Stimulated activated CD4-positive, alpha-beta T cell treated with anti-CD3 and anti-CD28 coated beads, TNF-alpha, amount 100 ng/mL, for 24 hours (primary cell): ENCODE measurements at places on chromosomes 12 and 14.
A peak's percentile ranks its signal among the peaks of the same experiment; 100 is the strongest.

DNA sequence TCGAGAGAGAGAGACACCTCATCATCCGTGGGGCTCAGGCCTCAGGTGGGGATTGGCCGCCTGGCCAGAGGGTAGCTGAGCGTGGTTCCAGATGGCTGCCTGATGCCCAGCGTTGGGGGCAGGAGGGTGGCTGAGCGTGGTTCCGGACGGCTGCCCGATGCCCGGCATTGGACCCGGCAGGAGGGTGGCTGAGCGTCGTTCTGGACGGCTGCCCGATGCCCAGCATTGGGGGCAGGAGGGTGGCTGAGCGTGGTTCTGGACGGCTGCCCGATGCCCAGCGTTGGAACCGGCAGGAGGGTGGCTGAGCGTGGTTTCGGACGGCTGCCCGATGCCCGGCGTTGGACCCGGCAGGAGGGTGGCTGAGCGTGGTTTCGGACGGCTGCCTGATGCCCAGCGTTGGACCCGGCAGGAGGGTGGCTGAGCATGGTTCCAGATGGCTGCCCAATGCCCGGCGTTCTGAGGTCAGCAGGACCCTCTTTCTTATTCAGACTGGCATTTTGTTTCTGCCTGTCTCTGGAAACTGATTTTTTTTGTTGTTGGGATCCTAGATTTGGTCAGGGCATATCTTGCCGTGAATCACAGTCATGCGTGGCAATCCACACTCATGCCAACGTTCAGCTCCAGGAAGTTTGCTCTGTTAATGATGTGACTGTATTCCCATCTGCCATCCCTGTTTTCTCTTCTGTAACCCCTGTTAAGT is 40.7 kb downstream of the GALNT9 start:
- DNase-seq: no peak

DNA sequence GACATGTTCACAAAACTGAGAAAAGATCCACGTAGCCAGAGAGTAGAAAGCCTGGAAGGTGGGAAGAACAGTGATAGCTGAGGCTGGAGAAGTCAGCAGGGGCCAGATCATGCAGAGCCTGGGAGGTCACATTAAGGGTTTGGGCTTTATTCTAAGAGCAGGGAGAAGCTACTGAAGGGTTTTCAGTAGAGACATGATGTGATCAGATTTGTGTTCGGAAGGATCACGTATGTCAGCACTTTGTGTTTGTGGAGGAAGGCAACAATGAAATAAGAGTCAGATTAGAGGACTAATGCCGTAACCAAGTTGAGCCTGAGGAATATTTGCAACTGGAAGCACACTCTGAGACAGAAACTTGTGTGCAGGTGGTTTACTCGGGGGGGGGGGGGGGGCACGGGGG is 4.2 kb upstream of the PCK2 start:
- DNase-seq: no peak

DNA sequence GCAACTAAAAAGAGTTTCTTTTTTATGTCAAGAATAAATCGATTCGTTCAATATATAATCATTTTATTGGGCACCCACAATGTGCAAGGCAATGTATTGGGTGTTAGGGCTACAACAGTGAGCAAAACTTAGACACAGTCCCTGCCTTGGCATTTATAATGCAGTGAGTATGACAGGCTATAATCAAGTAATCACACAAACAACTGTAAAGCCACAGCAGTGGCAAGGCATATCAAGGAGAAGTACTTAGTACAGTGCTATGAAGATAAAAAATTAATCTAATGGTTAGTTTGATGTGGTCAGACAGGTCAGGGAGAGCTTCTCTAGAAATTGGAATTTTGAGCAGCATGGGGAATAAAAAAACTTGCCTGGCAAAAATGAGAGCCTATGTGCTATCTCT is 39.5 kb upstream of the OTOGL start:
- DNase-seq: no peak

- peak; percentile 20 for DNase-seq
These were observed 35.4 kb upstream of the RNASE3 start for GRCh38 chr14:20855652-20856291.

GRCh38 chr12:27331927-27332324 is 710 bp upstream of the BMAL2 start:
- DNase-seq: no peak

DNA sequence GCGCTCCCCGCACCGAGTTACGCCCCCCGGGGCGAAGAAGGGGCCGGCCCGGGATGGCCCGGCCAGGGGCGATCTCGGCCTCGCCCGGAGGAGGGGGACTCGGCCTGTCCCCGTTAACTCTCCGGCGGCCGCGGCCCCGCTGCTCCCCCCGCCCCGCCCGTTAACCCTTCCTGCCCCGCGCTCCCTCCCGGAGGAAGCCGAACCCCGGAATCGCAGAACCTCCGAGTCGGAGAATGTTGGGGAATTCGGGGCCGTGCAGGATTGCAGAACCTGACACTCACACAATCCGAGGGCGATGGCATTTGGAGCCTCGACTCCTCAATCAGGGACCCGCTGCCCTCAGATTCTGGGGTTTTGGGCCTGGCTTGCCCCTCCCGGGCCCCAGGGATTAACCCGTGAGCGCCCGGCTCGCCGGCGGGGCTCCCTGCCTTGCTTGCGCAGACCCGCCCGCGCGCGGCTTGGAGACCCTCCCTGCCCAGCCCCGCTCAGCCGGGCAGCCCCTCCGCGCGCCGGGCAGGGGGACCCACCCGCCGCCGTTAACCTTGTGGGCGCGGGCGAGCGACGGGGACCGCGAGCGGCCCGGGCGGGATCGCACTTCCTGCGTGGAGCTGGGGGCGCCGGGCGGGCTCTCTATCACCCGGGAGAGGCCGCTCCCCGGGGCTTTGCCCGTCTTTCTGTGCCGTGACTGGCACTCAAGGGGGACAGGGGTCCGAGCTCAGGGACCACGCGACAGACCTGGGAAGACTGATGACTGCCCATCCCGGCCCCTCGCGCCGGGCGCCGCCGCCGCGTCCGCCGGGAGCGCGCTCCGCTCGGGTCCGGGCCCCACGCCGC is 18.8 kb downstream of the BEGAIN start:
- DNase-seq: no peak

DNA sequence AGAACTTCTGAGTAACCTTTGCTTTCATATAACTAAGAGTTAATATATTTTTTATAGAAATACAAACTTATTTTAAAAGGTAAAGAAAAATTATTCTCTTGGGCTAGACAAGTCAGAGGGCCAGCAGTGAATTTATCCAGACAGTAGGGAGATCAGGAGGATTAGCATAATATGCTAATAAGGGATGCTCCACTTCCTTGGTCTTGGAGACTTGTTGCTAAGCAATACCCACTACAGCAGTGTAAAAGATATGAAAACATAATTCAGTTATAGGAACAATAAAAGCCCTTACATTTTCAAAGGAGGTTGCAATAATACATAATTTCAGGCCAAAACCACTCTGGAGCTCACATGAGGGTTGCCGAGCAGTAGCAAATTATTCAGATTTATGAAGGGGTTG is 615.6 kb downstream of the KCNH5 start:
- DNase-seq: no peak

DNA sequence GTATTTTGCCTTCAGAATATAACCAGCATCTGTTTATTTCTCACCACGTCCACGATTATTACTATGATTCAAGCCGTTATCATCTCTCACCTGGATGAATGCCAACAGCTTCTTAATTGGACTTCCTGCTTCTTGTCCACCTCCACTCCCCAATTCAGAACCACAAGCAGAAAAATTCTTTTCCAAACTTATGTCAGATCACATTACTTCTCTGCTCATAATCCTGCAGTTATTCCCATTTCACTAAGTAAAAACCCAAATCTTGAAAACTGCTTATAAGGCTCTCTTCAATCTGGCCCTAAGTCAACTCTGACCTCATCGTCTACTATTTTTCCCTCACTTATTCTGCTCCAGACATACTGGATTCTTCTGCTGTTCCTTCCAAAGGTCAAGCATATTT is 2.0 kb downstream of the CRY1 start:
- no peak for DNase-seq

DNA sequence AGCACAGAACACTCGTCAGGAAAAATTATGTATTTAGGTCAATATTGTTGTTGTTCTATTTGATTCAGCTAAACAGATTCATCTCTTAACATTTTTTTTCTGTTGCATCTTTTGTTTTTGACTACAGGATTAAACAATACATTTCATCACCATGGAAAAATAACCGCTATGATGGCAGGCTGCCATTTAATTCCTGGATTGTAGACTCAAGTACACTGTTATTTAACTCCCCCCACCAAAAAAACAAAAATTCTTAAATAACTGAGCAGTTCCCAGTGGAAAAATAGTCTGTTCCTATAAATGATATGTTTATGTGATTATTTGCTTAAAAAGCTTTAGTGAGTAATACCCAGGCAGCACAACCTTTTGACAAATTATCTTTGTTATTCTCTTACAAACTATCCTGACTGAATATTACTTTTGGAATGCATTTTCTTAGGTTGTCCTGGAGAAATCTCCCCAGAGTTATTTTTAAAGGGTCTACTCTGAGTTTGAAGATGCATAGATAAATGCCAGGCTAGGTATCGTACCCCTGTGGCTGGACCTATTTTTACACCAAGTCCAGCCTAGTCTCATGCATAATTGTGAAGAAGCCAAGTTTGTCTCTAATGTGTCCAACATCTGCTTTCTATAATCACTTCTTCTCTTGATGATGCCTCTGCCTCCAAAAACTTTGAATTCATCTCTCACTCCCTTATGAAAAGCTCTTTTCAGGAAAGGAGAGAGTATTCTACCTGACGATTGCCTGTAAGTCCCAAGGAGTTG is 3.7 kb downstream of the KERA start:
- no peak for DNase-seq

- no peak for DNase-seq
These were observed 42.6 kb downstream of the GALNT8 start for GRCh38 chr12:4762773-4763172.

DNA sequence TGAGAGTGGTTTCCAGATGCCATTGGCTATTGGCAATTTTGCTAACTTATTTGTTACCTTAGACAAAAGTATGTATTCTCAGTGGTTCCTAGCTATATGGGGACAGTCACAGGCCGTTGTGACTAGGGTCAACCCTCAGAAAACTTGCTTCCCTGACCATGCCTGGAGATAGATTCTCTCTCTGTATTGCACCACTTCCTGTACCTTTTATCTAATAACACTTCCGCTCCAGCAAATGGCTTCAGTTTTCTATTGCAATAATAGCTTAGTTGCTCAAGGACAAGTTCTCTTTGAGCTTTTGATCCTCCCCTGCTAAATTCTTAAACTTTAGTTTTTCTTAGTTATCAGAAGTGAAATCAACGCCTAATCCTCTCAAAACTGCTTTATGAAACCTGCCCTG is 338.0 kb downstream of the RMST start:
- DNase-seq: no peak

DNA sequence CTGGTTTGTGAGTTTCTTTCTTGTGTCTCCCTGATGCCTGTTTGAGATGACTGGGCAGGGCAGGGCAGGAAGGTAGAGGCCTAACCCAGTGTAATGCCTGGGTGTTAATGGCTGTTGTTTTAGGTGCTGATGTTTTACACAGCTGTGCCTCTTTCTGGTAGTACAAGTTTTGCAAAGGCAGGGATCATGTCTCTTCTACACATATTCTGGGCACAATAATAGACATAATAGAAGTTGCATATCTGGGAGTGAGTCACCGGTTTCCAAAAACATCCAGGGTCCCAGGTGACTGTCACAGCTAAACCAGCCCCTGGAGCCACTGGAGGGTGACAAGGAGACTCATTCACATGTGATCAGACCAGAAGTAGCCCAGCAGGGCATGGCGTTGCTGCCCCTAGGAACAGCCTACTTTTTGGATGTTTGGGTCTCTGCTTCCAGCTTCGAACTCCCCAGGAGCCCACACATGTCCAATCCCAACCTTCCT is 18.1 kb downstream of the TPCN1 start:
- no peak for DNase-seq

- DNase-seq: no peak
These were observed 35.3 kb downstream of the DICER1 start for GRCh38 chr14:95121911-95122620.
